ENCODE measurements at places on chromosomes 16 and 17.

DNA sequence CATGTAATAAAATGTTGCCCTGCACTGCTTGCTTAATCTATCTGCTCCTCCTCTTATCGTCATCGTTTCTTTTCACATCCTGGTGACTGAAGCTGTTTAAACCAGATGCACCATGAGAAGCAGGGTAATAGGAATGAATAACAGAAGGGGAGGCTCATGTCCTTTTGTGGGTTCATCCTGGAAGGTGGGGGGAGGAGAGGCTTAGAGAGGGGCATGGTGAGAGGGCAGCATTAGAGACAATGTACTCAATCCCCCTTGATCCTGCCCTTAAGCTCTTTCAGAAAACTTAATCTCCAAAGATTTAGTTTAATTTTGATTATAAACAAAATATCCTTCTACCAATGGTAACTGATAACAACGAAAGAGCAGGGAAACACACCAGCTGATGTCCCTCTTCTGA, 248.5 kb downstream of the CA10 start:
- DNase-seq, result no peak

DNA sequence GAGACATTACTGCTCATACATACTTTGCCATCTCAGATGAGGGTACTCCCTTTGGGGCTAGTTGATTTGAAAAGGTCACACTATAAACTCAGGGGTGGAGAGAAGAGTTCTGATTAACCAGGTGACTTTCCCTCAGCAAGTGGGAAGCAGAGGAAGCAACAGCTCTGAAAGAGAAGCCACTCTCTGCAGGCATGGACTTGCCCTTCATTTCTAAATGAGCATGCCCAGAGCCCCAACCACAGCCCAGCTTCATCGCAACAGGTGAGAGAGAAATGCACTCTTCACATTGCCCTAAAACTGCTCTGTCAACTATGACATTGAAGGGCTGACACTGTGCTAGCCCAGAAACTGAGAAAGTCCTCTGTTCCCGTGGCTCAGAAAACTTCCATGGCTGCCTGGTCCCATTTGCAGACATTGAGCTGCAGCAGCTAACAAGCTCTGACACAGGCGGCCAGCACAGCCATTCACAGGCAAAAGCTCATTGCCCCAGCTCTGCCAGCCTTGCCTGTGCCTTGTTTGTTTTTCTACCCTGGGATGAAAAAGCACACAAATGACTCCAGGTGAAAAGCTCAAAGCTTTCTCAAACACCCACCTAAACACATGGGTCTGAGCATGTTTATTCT, 419.8 kb upstream of the DYNLRB2 start:
- no peak for DNase-seq

GRCh38 chr17:38632334-38632733, 26.6 kb upstream of the SRCIN1 start:
- DNase-seq, result no peak

DNA sequence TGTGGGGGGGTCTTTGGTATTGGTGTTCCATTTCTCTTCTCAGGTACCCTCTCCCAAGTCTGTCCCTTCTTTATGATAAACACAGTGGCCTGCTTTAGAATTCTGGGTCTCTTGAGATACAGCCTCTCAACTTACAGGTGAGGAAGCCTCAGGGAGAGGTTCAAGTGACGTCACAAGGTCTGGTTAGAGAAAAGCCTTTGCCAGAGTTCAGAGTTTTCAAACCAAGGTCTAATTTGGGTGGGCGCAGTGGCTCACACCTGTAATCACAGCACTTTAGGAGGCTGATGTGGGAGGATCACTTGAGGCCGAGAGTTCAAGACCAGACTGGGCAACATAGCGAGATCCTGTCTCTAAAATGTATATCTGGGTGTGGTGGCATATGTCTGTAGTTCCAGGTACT, 2.1 kb downstream of the IRF8 start:
- no peak for DNase-seq

DNA sequence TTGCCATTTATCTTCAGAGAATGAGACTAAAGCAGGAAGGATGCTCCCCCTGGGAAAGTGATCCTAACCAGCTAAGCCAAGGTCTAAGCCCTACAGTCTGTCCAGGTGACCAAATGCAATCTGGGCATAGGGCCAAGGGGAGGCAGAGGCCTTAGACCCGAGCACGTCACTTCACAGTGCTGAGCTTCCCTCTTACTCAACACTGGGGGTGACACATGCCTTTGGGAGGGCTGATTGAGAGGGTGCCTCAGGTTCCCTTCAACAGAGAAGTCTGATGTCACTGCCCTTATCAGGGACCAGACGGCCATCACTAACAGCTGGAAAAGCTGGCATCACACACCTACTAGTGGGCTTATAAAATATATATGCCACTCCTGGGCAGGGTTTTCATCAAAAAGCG, 4.0 kb downstream of the CIAO2B start:
- no peak for DNase-seq

DNA sequence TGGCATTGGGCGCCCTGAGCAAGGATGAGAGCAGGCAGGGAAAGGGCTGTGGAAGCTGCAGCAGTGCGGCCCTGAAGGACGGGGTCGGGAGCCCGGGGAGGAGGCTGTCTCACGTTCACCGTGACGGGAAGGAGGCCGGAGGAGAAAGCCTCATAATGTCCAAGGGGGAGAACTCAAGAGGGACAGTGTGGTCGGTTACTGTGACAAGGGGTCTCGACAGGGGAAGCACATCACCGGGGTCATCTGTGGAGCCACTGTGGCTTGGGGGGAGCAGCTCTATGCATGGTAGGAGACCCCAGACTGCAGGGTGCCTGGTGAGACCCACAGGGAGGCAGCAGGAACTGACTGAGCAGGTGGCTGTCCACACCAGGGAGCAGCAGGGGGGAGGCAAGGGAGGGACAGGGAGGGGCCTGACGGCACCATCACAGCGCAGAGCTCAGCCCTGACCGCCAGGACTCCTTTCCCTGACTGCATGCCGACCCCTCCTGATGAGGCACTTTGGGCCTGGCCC, 154.6 kb upstream of the CHMP6 start:
- no peak for DNase-seq

DNA sequence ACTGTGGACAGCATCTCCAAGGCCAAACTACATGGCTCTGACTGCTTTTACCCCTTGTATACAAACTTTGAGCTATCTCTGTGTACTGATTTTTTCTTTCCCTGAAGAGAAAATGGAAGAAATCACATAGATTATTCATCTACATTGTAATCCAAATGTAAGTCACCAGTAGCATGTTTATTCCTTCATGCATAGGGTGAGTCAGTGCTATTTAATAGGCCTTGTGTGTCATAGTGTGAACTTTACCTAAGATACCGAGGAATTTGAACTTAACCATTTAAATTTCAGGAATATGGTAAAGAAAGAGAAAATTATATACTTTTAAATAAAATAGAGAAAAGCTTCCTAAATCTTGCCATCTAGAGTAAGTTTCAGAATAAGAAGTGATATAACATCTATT, 16.5 kb downstream of the PHKB start:
- no peak for DNase-seq

GRCh38 chr16:26889740-26890139, 177.0 kb upstream of the C16orf82 start:
- no peak for DNase-seq

DNA sequence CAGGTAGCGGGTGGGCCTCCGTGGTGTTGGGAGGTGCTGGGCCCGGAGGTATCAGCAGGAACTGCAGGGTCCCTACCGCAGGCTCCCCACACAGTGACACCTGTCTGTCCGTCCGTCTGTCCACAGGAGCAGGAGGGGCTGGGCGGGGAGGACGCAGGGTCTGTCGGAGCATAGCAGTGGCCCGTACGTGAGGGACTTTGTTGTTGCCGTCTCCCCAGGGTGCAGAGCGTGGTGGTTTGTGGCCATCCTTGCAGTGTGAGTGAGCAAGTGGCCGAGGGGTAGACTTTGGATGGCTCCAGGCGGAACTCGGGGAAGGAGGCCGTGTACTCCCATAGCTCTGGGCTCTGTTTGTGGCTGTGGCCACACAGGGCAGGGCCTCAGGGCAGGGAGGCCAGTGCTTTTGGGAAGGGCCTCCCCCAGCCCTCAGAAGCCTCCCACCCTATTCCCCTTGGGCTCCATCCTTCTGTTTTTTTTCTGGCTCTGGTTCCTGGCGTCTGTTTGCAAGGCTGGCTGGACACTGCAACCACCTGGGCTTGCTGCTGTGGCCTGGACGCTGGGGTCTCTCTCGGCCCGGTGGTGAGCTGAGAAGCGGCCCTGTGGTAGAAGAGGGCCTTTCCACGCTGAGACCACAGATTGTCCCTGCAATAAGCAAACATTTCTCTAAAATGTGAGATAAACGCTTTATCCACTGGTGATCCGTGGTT, 41.0 kb upstream of the ZNF750 start:
- DNase-seq, result no peak

- DNase-seq, result no peak
Observed at GRCh38 chr16:2092866-2093265, 42.8 kb downstream of the PKD1 start.

- DNase-seq, result no peak
Observed at GRCh38 chr17:50199211-50199802, 2.1 kb downstream of the COL1A1 start.

DNA sequence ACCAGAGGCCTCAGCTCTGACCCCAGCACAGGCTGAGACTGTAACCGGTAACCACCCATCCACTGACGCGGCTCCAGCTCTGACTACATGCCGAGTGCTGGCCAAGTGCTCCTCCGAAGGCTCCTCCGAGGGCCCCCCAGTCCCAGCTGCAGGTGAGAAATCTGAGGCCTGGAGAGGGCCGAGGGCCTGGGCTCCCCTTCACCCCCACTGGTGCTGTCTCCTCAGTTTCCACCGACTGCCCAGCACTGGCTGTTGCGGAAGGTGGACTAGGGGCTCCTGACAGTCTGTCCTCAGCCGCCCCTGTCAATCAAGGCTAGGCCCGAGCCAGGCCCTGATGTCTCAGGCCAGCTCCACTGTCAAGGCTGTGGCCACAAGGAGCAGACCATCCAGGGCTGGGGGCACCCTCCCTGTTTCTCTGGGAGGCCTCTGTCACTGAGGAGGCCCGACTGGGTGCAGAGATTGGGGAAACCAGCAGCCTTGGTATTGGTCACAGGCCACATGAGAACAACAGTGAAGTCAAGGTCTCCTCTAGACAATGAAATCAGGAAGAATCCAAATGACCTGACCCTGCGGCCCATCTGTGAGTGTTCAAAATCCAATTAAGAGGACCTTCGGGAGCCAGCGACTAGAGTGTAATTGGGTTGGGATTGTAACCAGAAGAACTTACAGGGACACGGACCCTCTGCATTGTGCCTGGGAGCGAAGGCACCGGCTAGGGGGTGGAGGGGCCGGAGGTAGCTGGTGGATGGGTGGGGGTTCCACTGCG, 5.1 kb downstream of the TMEM235 start:
- DNase-seq, result no peak

GRCh38 chr17:75959051-75959838, 18.4 kb upstream of the FBF1 start:
- no peak for DNase-seq

DNA sequence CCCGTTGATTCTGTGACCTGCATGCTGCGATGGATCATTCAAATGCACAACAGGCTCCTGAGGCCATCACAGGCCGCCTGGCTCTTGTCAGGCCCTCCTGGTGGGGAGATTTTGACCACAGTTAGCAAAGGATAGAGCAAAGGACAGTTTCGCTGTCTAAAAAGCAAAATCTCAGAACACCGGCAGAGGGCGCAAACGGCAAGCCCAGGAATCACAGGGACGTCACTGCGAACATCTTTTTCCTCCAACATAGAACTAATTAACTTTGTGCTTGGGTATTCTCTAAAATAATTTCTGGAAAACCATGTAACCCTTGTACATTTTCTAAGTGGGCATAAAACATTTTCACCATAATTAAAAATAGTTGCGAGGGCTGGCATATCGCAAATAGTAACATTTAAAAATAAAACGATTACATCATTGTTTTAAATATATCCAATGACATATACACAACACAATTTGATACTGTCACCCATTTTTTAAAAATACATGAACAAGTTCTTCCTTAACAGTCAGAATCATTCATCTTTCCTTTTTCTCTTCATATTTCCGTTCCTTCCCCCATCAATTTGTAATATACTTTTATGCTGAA, 19.7 kb upstream of the SLC47A1 start:
- DNase-seq, result no peak

DNA sequence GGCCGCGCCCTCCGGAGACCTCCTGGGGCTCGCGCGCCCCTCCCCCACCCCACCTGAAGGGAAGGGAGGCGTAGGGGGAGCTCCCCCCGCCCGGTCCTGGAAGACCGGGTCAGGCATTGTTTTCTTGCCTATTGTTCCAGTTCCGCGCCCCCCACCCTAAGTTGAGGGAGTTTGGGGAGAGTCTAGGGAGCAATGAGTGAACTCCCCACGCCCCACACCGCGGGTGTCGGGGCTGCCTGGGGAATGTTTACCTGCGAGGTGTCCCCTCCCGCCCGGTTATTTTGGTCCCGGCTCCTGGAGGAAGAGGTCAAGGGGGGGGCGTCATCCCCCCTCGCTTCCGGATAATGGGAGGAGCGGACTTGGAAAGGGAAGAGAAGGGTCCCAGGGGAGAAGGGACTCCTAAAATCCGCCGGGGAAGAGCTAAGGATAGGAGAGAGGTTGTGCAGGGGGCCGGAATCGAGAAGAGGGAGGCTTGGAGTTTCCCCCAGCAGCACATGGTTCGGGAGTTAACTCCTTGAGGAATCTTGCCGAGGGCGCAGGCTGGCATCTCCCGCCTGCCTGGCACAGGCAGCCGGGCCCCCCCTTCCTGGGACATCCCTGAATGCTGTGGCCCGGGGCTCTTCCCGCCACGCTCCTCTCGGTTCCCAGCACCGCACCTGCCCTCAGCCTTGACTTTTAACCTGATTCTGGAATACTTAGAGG, 881 bp downstream of the MLLT6 start:
- no peak for DNase-seq

GRCh38 chr16:78365366-78365765, 265.9 kb downstream of the WWOX start:
- DNase-seq, result no peak

- no peak for DNase-seq
Observed at GRCh38 chr16:62977876-62978275, 941.6 kb upstream of the CDH8 start.

DNA sequence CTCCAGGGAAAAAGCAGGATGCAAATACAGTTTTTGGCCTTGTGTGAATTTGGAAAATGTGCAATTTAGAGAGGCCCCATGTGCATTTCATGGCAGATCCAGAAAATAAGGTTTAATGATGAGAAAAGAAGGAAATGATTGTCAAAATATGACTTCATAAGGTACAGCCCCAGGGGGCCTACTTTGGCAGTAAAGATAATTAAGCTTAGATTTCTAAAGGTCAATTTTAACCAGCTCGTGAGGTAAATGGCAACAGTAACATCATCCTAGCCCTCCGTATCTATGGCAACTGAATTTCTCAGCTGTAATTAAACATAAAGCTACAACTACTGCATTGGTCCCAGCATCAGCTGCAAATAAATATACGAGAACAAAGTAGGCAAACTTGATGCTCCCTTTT, 30.0 kb upstream of the PRSS54 start:
- DNase-seq, result no peak
